AG04450 (cell line): ENCODE measurements at places on chromosomes 7 and 10.

DNA sequence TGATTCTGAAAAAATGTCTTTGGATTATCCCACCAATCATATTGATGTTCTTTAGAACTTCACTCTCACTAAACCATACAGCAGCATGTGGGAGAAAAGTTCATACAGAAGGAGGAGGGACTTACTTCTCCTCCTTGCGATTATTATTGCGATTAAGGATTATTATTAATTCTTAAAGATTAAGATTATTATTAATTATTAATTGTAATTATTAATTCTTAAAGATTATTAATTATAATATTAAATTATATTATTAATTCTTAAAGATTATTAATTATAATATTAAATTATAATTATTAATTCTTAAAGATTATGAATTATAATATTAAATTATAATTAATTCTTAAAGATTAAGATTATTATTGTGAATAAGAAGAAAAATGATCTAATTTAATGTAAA is 80.5 kb downstream of the MACC1 start:
- no peak for DNase-seq

- no peak for DNase-seq
Observed at GRCh38 chr10:86849181-86849894, 92.9 kb downstream of the BMPR1A start.

DNA sequence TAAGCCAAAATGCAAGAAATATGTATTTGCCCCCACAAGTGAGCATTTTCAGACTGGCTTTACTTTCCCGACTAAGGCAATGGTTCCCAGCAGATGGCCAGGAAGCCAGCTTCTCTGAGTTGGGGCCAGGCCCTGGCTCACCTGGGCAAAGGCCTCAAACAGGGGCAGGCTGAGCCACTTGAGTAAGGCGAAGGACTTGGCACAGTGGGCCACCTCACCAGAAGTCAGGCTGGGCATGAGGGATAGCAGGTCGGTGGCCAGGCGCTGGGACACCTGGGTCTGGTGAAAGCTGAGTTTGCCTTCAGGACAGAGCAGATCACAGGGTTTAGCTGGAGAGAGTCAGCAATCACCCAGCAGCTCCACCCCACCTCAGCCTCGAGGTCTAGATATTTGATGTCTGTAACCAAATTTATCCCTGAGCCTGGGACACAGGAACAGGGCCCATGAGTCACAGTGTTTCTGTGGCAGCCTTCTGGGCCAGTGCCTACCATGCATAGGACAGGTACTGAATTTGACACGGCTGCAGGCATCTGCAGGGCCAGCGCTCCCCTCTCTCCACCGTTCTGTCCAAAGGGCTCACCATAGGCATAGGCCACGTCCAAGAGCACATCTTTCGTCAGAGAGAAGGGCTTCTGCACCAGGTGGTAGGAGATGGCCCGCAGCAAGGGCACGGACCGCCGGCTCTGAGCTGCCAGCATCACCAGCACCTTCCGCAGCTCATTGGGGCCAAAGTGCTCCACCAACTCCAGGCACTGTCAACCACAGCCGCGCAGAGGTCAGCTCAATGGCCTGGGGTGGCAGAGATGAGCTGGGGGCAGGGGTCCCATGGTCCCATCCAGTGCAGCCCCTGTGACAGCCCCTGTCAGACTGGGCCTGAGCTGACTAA is 7.3 kb downstream of the TBRG4 start:
- DNase-seq, result no peak

DNA sequence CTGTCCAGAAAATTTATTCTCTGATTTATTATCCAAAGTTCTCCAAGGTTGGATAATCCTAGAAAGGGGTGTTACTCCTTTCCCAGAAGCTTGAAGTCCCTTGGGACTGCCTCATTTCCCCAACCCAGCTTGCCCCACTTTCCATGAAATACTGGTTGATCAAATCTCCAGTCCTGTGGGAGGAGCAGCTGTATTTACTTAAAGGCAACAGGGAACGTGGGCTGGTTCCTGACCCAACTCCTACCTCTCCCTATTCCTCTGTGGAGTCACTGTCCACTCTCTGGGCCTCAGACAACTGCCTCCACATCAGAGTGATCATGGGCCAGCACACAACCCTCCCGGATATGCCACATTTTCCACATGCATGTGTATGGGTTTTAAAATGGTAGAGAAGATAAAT is 166.2 kb upstream of the PRR15 start:
- DNase-seq, result no peak

DNA sequence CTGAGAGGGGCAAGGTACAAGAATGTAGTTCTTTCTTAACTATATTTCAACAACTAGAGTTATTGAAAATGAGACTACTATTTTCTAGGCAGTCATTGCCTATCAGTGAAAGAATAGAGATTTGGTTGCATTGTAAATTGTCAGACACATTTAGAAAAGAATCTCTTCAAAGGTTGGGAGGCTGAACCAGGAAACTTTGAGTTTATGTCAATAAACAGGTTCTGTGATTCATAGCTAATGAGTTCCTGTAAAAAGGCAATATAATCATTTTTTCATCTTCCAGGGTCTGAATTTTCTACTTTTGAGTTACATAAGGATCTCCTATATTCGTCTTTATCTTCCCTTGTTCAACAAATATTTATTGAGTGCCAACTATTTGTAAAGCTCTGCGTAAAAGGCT is 47.1 kb downstream of the MAGI2 start:
- DNase-seq, result no peak
